Activated CD4-positive, alpha-beta T cell treated with anti-CD3 and anti-CD28 coated beads, Interleukin-2, amount 50 U/mL, for 16 hours (primary cell): ENCODE measurements at places on chromosomes 2 and 18.
A peak's percentile ranks its signal among the peaks of the same experiment; 100 is the strongest.

DNA sequence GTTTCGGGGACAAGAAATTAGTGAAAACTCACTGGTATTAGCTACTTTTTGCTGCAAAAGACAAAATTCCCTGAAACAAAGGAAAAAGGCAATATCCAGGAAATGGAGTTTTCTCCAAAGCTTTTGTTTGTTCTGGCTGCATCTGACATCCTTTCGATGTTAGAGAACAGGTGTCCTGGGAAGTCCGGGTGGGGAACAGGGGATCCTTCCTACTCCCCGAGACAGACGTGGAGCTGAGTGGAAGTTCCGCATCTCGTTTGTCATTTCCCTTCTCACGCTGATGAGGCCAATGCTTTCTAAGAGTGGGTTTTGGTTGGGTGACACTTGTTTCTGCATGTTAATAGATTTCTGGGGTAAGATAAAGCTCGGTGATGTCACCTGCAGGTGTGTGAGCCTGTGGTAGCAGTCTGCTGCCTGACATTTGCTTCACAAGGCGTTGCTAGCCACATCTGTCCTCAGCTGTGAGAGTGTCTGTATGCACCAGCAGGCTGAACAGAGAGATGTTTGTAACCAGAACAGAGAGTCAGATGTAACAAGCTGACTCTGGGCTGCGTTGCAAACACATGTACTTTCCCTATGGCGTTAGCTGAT lies 125.9 kb downstream of the ACOXL start:
- peak; percentile 56 for DNase-seq

GRCh38 chr2:101967826-101968513 lies 23.8 kb upstream of the IL1R2 start:
- DNase-seq, result no peak

DNA sequence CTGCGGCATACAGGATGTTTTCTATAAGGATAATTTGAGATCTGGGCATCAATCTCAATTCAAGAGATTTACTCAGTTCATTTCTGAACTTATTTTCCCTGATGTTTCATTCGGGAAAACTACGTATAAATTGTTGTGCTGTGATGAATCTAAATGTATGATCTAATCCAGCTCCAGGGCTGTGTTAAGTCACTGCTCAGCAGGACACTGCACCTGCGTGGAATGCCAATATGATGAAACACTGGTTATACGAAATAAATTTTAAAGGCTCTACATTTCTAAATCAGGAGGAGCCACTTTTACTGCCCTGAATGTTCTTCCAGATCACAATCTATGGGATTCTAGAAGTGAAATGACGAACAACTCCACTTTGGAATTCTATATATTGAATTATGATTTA lies 259.0 kb downstream of the HNMT start:
- DNase-seq, result no peak

- no peak for DNase-seq
Measured at GRCh38 chr2:211688196-211688595, 850.4 kb downstream of the ERBB4 start.

DNA sequence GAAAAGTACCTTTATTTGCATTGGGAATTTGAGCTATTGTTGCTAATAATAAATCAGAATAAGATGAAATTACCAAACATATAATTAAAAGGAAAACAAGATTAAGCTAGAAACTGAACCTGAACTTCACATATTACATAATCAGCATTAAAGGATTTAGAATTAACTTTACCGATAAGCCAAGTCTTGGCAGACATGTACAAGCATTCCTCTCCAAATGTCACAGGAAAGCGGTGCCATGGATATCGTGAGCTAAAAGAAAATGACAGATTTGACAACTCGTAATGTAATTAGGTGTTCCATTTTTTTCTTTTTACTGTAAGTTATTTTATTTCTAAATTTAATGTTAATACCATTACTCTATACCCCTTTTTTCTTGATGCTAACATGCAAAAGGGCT lies 55.1 kb upstream of the CD302 start:
- no peak for DNase-seq

- no peak for DNase-seq
Measured at GRCh38 chr18:32328379-32328778, 138.5 kb downstream of the MEP1B start.

GRCh38 chr2:62471816-62472215 lies 34.2 kb downstream of the TMEM17 start:
- DNase-seq, result no peak

- DNase-seq, result no peak
Measured at GRCh38 chr18:57242285-57242684, 95.4 kb downstream of the BOD1L2 start.

GRCh38 chr2:78024996-78025395 lies 502.8 kb upstream of the LRRTM4 start:
- no peak for DNase-seq

DNA sequence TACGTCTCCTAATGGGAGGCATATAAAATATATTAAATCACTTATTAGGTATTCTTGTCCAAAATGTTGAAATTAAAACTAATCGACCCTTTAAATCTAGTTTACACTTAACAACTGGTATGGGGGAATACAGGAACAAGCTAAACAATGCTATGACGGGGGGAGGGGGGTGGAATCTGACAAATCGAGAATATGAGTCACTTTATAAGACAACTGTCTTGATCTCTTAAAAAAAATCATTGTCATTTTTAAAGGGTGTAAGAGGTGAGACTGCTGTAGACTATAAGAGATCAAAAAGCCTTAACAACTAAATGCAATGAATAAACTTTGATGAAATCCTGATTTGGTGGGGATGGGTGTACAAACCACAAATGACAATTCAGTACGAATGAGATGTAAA lies 6.0 kb downstream of the MAP3K2 start:
- no peak for DNase-seq

DNA sequence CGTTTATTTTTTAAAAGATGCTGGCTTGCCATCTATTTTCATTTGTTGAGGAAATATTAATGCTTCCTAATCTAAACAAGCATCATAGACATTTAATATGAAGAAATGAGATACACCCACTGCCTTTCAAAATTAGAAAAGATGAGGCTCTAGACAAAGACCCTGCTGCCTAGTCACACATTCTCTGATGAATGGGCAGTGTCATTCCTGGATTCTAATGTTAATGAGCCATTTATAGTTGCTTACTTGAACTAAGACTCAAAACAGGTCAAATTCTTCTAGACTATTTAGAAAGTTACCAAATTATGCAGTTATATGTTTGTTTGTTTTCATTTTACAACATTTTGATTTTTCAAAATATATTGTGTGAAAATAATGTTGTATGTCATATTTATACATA lies 237.6 kb downstream of the CDH7 start:
- no peak for DNase-seq

- peak; percentile 82 for DNase-seq
Measured at GRCh38 chr2:27720004-27720551, 51.4 kb upstream of the MRPL33 start.

DNA sequence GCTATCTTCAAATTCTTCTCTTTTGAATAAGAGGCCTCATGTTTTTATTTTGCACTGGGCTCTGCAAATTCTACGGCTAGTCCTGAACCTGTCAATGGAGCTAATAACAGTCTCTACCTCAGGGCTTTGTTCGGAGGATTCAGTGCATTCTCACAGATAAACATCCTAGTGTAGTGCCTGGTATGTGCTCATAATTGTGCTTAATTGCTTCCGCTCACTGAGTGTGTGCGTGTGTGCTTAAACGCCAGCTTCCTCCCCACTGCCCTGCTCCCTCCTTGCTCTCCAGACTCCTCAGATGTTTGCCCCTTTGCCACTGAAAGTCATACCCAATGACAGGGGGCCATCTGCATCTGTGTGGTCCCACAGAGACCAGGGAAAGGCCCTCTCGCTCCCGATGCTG lies 6.7 kb downstream of the GYPC start:
- DNase-seq, result peak; percentile 29

- no peak for DNase-seq
Measured at GRCh38 chr2:152440460-152440859, 105.5 kb downstream of the FMNL2 start.

GRCh38 chr2:65204461-65205210 lies 23.0 kb upstream of the ACTR2 start:
- no peak for DNase-seq

GRCh38 chr18:48848641-48849143 lies 102.1 kb downstream of the SMAD7 start:
- DNase-seq, result no peak

DNA sequence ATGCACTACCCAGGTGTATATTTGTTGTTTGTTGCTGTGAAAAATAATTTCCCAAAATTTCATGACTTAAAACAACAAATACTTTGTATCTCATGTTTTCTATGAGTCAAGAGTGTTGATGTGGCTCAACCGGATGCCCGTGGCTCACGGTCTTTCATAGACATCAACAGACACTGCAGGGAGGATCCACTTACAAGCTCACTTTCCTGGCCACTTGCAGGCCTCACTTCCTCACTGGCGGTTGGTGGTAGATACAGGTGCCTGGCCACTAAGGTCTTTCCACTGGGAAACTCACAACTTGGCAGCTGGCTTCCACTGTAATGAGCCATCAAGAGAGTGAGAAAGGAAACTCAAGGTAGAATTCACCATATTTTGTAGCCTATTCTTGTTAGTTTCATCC lies 662.9 kb downstream of the IRS1 start:
- no peak for DNase-seq

GRCh38 chr2:38702413-38702812 lies 36.5 kb downstream of the GALM start:
- DNase-seq, result no peak

DNA sequence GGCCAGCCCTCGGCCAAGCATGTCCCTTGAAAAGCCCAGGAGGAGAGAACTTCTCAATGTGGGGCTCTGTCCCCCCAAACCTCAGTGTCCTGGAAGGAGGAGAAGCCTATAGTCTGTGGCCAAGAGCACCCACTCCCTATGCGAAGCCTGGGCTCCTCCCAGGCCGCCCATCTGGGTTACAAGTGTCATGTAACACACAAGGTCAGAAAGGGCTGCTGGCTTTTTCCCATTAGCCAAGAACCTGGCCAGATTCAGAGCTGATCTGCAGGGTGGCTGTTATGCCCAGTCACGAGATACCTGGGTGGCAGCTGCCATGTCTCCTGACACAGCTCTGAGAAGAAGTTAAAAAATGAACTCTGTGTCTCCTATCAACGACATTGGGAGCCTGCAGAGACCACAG lies 170.7 kb downstream of the TNS1 start:
- no peak for DNase-seq

DNA sequence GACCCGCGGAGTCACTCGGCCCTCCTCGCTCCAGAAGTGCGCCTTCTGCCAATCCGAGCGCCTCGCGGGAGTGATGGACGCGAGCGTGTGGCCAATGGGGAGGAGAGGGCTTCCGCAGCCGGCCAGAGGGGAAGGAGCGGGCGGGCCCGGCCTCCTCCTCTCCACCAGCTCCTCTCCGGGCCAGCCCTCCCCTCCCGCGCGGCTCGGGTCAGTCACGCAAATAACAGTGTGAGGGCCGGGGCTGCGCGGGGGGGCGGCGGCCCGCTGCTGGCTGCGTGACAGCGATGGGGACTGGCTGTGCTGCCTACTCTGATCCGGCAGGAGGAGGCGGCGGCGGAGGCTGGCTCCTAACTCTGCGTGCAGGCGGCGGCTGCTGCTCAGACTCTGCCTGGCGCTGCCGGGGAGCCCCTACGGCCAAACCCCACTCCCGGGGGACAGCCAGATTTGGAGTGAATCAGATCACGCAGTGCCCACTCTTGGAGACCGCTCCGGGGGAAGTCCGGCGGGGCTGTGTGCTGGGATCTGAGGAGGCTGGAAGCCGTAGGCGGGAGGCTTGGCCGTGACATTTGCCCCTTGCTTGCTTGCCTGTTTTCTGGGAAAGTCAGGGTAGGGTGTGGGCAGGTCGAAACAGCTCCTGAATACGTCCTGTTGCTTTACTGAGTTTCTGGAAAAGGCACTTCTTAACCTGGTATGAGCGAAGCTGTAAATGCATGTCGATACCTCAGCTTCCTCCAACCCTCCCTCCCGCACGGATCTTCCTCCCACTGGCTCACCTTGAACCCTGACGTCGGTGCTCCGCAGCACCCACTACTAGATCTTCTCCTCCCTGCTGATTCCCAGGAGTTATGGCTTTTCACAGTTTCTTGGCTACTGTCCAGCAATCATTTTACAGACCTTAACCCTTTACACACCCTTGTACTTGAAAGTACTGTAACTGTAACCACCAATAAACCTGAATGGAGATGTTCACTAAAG lies 97.9 kb upstream of the SERTAD2 start:
- DNase-seq, result peak; percentile 47

GRCh38 chr2:219433666-219434467 lies 776 bp upstream of the SPEG start:
- DNase-seq, result peak; percentile 37

GRCh38 chr2:7400628-7401027 lies 483.4 kb downstream of the RNF144A start:
- no peak for DNase-seq

DNA sequence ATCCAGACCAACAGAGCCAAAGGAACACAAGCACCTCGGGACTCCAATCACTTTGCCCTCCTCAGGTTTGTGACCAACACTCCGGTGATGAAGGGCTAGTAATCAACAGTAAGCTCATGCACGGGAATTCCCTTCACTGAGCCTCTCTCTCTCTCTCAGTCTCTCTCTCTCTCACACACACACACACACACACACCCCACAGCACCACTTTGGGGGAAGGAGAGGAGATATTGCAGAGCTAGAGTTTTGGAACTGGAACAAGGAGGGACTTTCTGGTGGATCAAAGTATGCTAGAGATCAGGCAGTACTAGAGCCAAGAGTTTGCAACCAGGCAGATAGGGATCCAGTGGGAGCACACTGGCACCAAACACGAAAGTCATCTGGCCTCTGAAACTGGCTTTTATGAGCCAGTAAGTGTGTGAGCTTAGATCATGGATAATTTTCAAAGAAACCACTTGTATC lies 98.7 kb downstream of the ANKRD44 start:
- DNase-seq, result peak; percentile 43

DNA sequence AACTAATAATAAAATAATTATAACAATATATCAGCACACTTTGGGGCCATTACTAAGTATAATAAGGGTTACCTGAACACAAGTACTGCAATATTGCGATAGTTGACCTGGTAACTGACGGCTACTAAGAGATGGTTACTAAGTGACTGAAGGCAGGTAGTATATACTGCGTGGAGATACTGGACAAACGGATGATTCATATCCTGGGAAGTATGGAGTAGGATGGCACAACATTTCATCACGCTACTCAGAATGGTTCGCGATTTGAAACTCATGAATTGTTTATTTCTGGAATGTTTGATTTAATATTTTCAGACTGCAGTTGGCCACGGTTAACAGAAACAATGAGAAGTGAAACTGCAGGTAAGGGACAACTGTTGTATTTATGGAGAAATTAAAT lies 39.5 kb upstream of the FLACC1 start:
- DNase-seq, result no peak

- no peak for DNase-seq
Measured at GRCh38 chr2:114515882-114516281, 73.4 kb downstream of the DPP10 start.
